ENCODE measurements at places on chromosomes 7 and 10.

DNA sequence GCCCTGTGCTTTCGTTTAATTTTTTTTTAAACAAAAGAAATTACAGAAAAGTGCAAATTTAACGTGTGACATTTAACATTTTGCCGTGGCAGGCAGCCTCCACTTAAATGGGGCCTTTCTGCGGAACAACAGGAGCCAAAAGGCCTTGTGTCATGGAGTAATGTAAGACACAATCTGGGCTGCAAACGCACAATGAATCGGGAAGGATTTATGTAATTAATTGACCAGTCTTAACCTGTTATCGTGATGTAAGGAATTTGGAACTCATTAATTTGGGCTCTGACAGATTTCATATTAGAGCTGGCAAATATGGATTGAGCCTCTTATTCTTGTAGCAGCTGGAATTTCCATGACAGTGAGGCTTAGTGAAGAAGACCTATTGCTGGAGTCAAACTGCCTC lies 86.4 kb downstream of the SNX10 start:
- DNase-seq: no peak

- no peak for DNase-seq
These were observed 214.3 kb downstream of the LRMDA start for GRCh38 chr10:75645704-75646103.

GRCh38 chr10:61329854-61330253 lies 123.3 kb downstream of the TMEM26 start:
- no peak for DNase-seq

DNA sequence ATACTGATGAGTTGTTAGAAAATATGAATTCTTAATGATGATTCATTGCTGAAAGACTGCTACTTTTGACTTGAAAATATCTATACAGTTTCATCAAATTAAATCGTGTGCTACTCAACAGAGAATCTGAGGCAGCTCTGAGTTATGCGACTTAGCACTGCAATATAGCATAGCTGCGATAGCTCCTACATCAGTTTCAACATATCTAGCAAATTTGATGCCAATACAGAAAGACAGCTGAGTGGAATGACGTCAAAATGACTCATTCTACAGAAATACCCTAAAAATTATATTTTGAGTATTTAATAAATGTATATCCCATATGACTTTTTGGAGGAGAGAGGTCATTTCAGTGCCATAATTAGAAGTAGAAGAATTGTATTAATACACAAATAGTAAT lies 1.1 kb upstream of the TARP start:
- DNase-seq: no peak

- no peak for DNase-seq
These were observed 678 bp upstream of the TMEM106B start for GRCh38 chr7:12210179-12211053.

- no peak for DNase-seq
These were observed 1.8 kb upstream of the KIF20B start for GRCh38 chr10:89699581-89700064.

DNA sequence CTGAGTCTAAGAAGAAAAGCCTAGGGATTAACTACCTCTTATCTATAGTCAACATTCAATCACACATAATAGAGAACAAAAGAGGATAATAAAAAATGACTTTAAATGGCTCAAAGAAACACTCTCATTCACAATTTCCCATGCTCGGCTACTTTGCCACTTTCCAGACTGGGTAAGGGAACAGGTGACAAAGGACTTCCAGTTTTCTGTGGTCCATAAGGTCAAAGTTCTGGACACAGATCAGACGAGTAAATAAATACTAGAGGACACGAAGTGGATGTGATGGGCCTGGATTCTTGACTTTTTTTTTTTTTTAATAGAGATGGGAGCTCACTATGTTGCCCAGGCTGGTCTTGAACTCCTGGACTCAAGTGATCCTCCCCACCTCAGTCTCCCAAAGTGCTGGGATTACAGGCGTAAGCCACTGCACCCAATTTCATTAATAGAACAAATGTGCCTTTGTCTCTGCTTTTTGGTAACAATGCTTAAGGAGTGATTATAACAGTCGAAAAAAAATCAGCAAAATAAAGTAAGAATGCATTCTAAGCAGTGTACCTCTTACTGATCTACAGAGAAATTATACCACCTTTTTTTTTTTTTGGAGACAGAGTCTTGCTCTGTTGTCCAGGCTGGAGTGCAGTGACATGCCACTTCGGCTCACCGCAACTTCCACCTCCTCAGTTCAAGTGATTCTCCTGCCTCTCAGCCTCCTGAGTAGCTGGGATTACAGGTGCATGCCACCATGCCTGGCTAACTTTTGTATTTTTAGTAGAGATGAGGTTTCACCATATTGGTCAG lies 70.6 kb downstream of the WAPL start:
- no peak for DNase-seq

- no peak for DNase-seq
These were observed 31.0 kb downstream of the MKI67 start for GRCh38 chr10:128095027-128095752.

- no peak for DNase-seq
These were observed 32.4 kb upstream of the PWWP2B start for GRCh38 chr10:132364594-132364970.

DNA sequence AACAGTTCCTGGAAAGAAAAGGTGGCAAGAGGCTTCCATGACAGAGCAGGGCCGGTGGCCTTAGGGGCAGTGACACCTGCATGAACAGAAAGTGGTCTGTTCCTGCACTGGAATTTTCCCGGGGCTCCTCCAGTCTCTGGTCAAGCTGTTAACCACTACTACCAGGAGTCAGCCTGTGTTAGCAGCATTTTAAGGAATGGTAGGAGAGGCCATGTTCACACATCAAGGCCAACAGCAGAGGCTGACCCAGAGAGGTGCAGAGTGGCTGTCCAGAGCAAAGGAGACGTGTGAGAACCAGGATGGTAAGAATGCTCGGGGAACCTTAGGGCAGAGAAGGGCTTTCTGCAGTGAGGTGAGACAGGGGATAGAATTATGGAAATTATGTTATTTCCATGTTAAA lies 8.5 kb downstream of the H2BK1 start:
- no peak for DNase-seq

GRCh38 chr7:121832347-121832746 lies 40.6 kb upstream of the PTPRZ1 start:
- no peak for DNase-seq

- DNase-seq: peak; percentile 33
These were observed 4.0 kb upstream of the RBM28 start for GRCh38 chr7:128347647-128348097.

GRCh38 chr7:23207021-23207420 lies 25.2 kb downstream of the NUP42 start:
- no peak for DNase-seq

- no peak for DNase-seq
These were observed 695.5 kb upstream of the SEMA3D start for GRCh38 chr7:85882335-85882734.

- DNase-seq: no peak
These were observed 40.0 kb upstream of the TRIL start for GRCh38 chr7:28998105-28998504.

DNA sequence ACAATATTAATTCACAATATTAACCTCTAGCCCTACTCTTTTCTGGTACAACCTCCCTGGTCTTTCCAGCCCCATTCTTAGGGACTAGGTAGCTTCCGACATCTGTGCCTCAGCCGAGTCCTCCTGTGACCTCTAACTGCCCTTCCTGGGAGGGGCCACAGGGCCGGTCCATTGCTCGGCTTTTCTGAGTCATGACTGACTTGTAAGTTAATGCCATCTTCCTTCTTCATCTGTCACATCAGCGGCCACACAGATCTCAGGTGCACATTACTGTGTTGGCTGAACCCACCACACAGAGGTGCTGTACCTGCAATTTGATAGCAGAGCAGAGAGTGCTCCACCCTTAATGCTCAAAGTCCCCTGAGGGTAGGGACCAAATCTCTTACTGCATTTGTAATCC lies 4.1 kb upstream of the CPA4 start:
- no peak for DNase-seq

DNA sequence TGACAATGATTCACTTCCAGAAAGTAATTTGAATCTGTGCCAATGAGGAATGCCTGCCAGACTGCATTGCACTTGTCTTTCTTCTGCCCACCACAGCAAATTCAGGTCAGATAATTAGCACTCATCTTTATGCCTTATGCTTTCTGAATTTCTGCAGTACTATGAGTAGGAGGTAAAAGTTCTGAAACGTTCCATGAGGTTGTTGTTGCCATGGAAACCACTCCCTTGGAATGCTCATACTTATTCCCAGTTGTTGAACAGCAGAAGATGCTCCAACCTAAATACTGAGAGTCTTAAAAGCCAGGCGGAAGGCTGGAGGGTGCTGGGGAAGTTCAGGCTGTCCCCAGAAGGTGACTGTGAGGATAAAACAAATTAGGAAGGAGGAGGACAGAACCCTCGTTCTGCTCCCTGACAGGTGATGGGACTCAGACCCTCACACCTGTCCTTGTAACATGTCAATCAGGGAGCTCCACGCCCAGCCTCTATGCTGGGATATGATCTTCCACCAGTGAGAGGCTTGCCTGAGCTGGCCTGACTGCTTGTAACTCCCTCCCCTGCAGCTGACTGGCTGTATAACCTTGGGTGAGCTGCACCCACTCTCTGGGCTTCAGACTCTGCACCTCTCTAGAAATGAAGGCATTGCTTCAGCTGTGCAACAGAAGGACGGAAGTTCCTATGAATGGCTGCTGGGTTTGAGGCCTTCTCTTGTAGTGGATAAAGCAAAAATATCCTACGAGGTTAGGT lies 554.3 kb upstream of the MGMT start:
- DNase-seq: no peak

GRCh38 chr10:2925631-2926030 lies 141.7 kb upstream of the PFKP start:
- DNase-seq: no peak

DNA sequence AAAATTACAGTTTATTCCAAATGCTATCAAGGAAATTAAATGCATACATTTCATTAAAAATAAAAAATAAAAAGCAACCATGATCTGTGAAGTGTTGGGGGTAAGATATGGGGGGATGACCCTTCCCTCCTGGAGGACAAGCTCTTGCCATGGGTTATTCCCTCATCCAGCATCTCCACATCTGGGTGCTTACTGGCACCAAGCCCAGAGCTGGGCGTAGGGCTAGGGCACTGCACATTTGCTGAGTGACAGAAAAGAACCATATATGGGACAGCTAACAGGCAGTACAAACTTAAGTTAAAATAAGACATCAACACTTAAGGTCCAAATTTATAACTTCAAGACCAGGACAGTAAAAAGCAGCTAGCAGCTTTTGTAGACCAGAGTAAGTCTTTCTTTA lies 10.2 kb downstream of the CCDC6 start:
- DNase-seq: no peak

- no peak for DNase-seq
These were observed 11.9 kb downstream of the ANKRD26 start for GRCh38 chr10:27088119-27089044.

GRCh38 chr10:119514819-119515218 lies 27.7 kb downstream of the RGS10 start:
- no peak for DNase-seq

GRCh38 chr10:119031496-119032059 lies 2.1 kb downstream of the NANOS1 start:
- no peak for DNase-seq

- no peak for DNase-seq
These were observed 1130.0 kb downstream of the DNAJB9 start for GRCh38 chr7:109699661-109700060.

GRCh38 chr7:55099066-55099820 lies 80.4 kb downstream of the EGFR start:
- no peak for DNase-seq

- DNase-seq: no peak
These were observed 215.1 kb downstream of the STK31 start for GRCh38 chr7:23925088-23925487.

DNA sequence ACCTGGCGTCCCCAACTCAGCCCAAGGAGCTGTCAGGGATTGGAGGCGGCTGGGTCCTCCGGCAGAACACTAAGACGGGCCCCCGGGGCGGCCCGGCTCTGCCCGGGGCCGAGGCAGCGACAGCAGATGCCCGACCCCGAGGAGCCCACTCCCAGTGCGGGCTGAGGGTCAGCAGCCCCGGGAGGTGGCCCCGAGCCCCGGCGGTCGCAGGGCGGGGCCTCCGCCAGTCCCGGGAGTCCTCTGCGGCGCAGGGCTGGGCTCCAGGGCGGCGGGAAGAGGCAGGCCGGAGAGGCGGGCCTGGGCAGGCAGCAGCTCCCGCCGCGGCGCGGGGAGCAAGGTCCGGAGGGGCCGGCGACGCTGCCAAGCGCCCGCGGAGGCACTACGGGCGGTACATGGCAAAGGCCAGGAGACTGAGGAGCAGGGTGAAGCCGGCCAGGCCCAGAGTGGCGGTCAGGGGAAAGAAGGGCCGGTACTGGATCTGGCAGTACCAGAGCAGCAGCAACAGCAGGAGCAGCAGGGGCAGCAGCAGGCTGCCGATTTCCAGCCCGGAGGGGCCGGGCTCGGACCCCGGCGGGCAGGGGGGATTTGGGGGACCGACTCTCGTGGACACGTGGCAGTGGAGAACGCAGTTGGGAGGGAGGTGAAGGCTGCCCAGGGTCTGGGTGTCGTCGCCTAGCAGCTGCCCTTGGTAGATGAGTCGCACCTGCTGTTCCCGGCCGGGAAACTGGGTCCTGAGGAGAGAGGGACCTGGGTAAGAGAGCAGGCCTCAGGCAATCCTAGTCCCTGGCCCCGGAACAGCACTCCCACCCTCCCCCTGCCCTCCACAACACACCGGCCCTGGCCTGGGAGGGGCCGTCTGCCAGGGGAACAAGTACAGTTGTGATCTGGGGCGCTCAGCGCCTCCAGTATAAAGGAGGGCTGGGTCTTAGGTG lies 827 bp upstream of the FASTK start:
- DNase-seq: no peak

- no peak for DNase-seq
These were observed 303.4 kb downstream of the PLXNA4 start for GRCh38 chr7:132272763-132273371.

GRCh38 chr10:87790185-87790584 lies 27.8 kb downstream of the ATAD1 start:
- no peak for DNase-seq

DNA sequence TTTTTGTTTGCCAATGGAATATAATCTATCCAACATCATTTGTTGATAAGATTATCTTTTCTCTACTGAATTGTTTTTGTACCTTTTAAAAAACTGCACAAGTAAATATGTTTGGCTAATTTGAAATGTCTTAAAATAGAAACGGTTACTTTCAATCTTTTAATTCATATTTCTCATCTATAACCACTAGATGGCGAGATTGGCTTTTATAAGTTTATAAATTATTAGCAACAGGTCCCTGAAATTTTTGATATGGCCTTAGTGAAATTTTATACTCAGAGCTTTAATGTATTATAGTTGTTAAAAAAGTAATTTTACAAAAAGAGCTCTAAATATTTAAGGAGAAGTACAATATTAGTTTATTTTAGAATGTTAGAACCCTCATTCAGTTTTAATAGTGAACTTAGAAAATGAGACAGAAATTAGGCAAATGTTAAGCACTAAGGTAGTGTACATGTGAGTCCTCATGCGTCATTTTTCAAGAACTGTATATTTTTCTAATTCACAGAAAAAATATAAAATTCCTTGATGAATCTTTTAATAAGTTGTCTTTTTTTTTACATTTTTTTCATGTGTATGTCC lies 592.5 kb downstream of the ARL4A start:
- no peak for DNase-seq

GRCh38 chr7:53110425-53110824 lies 75.0 kb downstream of the POM121L12 start:
- DNase-seq: no peak

Measured in naive thymus-derived CD8-positive, alpha-beta T cell (primary cell).